ENCODE measurements at places on chromosomes 4 and X. TPM values are rescaled to one million over a fixed set of nuclear protein-coding genes. Genes with fewer than 3 reads are reported as not detected.

CABS1 gene
- not detected for total RNA-seq

POF1B gene
- 3.1 TPM for total RNA-seq

ZFYVE28 gene
- total RNA-seq: 8.2 TPM

SLC7A11 gene
- 13.4 TPM for total RNA-seq

SMS gene
- total RNA-seq: 141 TPM

TLR10 gene
- not detected for total RNA-seq

ELK1 gene
- total RNA-seq: 9.8 TPM

TKTL2 gene
- not detected for total RNA-seq

CTAG1B gene
- total RNA-seq: not detected

NEUROG2 gene
- not detected for total RNA-seq

FGF5 gene
- total RNA-seq: not detected

PTPN13 gene
- 7.9 TPM for total RNA-seq

CXCL8 gene
- 0.33 TPM for total RNA-seq

UCP1 gene
- total RNA-seq: 0.11 TPM

IL2RG gene
- not detected for total RNA-seq

RTL9 gene
- total RNA-seq: under 0.01 TPM

FGFR3 gene
- 2.0 TPM for total RNA-seq

TMPRSS11B gene
- total RNA-seq: 1.4 TPM

CHIC1 gene
- 8.6 TPM for total RNA-seq

CLDN22 gene
- not detected for total RNA-seq

ZNF280C gene
- total RNA-seq: 4.9 TPM

CDK16 gene
- 134 TPM for total RNA-seq

ATXN3L gene
- not detected for total RNA-seq

BMPR1B gene
- 3.1 TPM for total RNA-seq

ZCCHC18 gene
- total RNA-seq: not detected

POU3F4 gene
- not detected for total RNA-seq

CWH43 gene
- total RNA-seq: not detected

CXCL11 gene
- total RNA-seq: not detected

MAGEB3 gene
- not detected for total RNA-seq

MAGEA12 gene
- not detected for total RNA-seq

GCNA gene
- total RNA-seq: 4.7 TPM

XAGE2 gene
- 23.6 TPM for total RNA-seq

GPR50 gene
- total RNA-seq: not detected

DUX4 gene
- not detected for total RNA-seq

CXCL3 gene
- not detected for total RNA-seq

DCTD gene
- 59.3 TPM for total RNA-seq

TRAM1L1 gene
- 6.3 TPM for total RNA-seq

UGT2B11 gene
- not detected for total RNA-seq

EGFL6 gene
- not detected for total RNA-seq

SHROOM3 gene
- total RNA-seq: 11.4 TPM

MGST2 gene
- total RNA-seq: 22.6 TPM

PPP1R2C gene
- total RNA-seq: not detected

MUC7 gene
- not detected for total RNA-seq

GABRG1 gene
- not detected for total RNA-seq

DAPP1 gene
- total RNA-seq: 71.1 TPM

ZNF330 gene
- total RNA-seq: 13.8 TPM

GAGE12E gene
- total RNA-seq: not detected

GJB1 gene
- total RNA-seq: not detected

LANCL3 gene
- 0.98 TPM for total RNA-seq

CT45A2 gene
- not detected for total RNA-seq

SMR3B gene
- total RNA-seq: not detected
